Stimulated activated CD8-positive, alpha-beta memory T cell treated with anti-CD3 and anti-CD28 coated beads, Interleukin-7, amount 100 ng/mL, for 1 hour (primary cell): ENCODE measurements at places on chromosomes 16 and 17.

- no peak for DNase-seq
Measured at GRCh38 chr17:223723-224471, 42.4 kb upstream of the DOC2B start.

- DNase-seq = no peak
Measured at GRCh38 chr16:4713663-4714501, 20.2 kb downstream of the ANKS3 start.

GRCh38 chr17:8420041-8420934, 15.4 kb upstream of the NDEL1 start:
- no peak for DNase-seq

DNA sequence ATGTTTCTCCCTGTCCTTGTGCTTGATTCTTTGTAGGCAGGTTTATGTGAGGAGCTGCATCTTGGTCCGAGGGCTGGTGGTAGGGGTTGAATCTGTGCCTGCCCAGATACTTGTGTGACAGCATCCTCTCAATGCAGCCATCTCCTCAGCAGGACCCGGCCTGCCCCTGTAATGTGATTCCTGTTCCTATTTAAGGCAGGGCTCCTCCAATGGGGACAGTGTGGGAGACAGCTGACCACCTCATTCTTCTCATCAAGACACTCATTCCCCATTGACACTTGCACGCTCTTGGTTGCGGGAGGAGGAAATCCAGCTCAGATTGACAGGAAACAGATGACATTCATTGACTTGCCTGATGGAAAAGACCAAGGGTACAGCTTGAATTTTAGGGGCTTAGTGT, 384.5 kb downstream of the CPPED1 start:
- DNase-seq = no peak

DNA sequence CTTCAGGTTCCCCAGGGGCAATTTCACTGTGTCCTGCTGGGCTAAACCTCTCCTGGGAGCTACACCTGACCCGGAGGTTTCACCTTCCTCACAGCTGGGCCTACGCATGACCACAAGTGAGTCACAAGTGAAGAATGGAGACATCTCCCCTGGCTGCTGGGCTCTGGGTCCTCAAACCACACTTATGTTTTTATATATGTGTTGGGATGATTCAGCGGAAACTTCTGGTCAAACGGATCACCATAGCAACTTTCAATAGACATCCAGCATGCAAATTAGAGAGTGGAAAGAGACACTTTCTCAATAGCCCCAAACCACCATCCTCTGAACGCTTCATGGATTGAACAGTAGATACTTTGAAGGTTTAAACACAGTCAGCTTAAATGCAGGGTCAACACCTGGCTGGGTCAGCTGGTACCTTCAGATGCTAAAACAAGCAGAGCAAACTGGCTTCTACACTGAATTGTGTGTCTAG, 28.0 kb upstream of the MAF start:
- DNase-seq = no peak

DNA sequence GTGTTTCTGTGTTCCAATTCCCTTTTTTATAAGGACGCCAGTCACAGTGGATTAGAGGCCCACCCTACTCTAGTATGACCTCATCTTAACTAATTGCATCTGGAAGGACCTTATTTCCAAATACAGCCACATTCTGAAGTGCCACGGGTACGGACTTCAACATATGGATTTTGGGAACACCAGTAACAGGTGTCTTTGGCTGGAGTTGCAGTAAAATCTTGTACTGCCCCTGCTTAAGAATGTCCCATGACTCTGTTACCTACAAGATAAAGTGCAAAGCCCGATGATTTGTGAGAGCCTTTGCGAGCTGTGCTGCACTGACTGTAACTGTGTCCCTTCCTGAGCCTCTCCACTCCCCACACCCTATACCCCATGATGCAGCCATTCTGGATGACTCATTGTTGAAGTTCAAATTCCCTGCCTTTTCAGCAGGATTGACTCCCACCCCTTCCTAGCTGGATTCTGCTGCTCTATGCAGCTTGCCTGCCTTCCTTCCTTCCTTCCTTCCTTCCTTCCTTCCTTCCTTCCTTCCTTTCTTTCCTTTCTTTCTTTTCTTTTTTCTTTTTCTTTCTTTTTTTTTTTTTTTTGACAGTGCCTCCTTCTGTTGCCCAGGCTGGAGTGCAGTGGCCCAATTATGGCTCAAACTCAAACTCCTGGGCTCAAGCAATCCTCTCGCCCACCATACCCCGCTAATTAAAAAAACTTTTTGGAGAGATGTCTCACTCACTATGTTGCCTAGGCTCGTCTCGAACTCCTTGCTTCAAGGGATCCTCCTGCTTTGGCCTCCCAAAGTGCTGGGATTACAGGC, 2.1 kb downstream of the HCRT start:
- DNase-seq = no peak
